ENCODE measurements at places on chromosomes 1 and 21.

DNA sequence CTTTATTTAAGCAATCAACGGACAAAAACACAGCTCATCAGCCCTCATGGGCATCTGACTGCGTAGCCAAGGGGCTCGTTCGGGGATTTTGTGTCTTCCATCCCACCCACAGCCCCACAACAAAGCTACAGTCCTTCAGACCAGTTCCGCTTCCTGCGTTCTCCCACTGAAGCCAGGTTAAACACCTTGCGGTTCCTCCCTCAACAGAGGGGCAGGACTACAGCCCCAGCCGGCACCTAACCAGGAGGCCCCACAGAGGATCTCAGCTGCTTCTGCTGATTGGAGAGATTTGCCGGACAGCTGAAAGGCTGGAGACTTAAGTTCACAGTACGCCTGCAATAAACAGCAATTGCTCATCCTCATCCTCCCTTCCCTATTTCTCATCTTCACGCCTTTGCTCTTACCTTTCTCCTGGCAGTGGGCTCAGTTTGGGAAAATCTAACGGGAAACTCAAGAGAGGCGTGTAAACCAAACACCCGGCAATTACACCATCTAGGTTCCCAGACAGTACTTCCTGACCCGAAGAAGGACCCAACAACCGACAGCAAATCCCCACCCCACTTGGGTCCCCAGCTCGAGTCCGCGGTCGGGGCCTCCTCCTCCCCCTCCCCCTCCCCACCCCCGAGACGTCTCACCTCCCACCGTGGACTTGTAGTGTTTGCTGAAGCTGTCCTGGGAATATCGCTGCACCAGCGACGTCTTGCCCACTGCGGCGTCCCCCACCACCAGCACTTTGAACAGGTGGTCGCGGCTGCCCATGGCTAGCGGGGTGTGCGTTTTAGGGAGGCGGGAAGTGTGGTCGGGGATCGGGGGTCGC, 876 bp downstream of the RAB29 start:
- no peak for DNase-seq

GRCh38 chr1:181390410-181391077, 92.8 kb upstream of the CACNA1E start:
- DNase-seq: no peak

DNA sequence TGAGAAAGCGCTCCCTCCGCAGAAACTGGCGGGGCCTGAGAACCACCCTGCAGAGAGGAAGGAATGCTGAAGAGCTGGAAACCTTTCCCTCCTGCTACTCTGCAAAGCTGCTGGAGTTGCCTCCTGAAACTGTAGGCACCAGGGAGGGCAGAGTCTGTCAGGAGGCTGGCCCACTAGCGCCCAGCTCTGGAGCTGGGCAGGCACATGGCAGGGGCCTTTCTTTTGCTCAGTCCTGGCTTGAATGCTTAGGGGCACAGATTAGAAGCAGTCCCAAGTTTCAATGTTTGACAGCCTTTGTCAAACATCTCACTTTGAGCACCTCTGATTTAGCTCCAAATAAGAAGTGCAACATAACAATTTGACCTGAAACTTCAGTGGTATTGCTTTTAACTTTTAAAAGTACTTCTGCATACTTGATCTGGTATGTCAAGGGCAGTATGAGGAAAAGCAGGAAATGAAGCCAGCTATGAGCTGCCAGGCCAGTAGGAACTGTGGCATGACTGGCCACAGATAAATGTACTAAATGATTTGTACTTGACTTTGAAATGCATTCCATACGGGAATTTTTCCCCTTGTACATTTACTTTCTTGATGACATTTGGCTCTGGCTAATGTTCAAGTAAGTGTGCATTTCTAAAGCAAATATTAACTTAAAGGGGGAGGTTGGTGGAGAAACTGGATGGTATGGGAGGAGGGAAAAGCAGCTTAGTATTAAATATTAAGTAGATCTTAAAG, 7.2 kb downstream of the C1orf116 start:
- no peak for DNase-seq

- no peak for DNase-seq
Measured at GRCh38 chr1:225468270-225469020, 40.6 kb upstream of the LBR start.

- no peak for DNase-seq
Measured at GRCh38 chr21:40118527-40118926, 251.3 kb downstream of the PCP4 start.

DNA sequence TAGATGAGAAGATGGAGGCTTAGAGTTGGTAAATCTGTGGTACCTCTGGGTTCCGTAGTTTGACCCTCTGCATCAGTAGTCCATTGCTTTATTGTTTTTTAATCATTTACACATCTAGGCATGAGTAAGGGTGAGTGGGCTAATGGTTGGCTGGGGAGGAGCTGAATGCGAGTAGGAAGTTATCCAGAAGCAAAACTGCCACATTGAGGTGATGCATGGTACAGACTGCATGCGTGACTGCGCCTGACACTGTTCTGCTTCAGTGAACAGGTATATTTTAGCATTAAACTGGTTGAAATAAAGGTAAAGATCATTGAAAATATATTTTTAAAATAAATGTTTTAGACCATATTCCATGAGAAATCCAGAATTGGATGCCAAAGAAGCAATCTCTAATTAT, 4.4 kb downstream of the DNAJC16 start:
- no peak for DNase-seq

- no peak for DNase-seq
Measured at GRCh38 chr1:174165471-174166137, 6.3 kb downstream of the RABGAP1L start.

GRCh38 chr1:245316784-245317183, 162.0 kb downstream of the KIF26B start:
- no peak for DNase-seq

- DNase-seq: no peak
Measured at GRCh38 chr1:201840490-201840889, 11.5 kb downstream of the IPO9 start.

- DNase-seq: no peak
Measured at GRCh38 chr1:62263006-62263813, 56.0 kb downstream of the KANK4 start.

DNA sequence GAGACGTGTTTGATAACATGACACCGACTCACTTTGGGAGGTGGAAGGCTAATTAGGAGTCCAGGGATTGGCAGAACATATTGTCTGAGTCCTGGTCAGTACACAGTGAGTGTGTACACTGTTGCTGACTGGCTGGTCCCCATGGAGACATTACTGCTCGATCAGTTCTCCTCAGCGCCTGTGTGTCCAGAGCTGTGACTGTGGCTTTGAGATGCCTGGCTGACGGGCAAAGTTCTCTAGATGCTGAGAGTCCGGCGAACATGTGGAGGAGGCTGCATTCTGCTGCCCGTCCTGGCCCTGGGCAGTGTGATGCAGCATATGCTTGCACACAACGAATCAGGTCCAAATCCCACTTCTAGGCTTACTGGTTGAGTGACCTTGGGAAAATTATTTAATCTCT, 280.1 kb upstream of the ST6GALNAC5 start:
- DNase-seq: no peak

DNA sequence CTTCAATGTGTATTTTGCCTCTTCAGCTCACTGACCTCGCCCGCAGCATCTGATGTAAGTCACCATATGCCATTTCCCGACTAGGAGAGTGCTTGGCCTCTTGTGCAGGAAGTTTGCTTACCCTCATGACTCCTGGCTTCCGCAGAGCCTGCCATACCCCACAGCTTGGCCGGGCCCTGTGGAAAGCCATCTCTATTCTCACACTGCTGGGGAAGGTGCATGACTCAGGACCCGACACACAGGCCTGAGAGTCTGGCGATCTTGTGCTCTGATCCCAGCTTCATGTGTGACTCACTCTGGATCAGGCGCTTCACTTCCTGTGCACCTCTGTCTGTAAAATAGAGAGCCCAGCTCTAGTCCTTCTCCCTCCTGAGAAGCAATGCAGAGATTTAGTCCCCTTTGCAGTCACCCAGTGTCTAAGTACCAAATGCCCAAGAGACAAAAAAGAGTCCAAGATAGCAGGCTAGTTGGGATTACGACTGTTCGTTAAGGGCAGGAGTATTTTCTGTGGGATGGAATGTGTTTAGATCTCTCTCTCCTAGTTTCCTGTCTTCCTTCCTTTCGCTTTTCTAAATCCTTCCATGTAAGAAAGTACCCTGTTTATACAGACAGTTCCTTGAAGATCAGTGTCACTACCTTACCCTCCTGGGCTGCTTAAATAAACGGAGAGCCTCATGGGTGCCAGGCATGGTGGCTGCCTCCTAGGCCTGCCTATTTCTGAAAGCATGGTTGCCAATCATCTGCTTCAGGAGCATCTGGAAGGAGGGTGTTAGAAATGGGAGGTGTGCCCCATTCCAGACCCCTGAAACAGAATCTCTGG, 62.8 kb upstream of the KIF26B start:
- no peak for DNase-seq

DNA sequence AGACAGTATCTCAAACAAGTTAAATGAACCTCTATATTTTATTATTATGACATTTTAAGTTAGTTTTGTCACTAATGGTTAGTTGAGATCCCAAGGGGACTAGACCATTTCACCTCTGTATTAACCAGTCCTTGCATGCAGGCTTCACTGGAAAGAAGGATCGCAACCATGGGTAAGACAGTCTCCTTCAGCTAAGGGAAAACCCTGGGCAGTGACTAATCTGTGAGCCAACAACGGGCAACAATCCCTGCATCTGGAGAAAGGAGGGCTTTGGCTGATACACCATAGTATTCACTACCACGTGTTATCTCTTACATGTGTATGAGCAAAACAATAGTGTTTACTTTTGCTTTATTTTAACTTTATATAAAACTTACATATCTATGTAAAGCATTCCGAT, 708.8 kb upstream of the CHRM3 start:
- DNase-seq: no peak

- DNase-seq: no peak
Measured at GRCh38 chr1:41700581-41700980, 216.1 kb upstream of the EDN2 start.

- DNase-seq: peak; percentile 57
Measured at GRCh38 chr21:33380483-33380998, 22.7 kb upstream of the IFNGR2 start.

DNA sequence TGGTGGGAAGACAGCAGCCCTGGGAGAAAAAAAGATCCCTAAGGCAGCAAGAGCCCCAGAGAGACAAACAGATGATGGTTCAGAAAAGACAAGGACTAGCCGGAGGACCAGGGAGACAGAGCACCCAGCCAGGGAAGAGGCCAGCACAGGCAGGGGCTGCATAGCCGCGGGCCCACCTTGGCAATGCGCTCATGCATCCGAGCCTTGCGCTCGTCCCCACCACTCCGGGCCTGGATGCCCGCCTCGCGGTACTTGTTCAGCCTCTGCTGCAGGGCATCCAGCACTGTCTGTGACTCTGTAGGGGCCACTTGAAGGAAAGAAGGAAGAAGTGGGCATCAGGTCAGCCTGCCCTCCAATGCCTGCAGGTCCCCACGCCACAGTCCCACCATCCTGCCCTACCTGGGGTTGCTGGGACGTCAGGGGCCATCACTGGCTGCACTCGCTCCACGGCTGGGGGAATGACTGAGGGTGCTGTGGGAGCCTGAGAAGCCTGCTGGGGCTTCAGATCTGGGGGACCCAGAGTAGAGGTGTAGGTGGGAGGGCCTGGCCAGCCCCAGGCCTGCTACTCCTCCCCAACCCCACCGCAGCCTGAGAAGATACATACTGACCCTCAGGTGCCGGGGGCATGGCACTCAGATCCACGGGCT, 7.0 kb downstream of the CC2D1B start:
- DNase-seq: no peak

DNA sequence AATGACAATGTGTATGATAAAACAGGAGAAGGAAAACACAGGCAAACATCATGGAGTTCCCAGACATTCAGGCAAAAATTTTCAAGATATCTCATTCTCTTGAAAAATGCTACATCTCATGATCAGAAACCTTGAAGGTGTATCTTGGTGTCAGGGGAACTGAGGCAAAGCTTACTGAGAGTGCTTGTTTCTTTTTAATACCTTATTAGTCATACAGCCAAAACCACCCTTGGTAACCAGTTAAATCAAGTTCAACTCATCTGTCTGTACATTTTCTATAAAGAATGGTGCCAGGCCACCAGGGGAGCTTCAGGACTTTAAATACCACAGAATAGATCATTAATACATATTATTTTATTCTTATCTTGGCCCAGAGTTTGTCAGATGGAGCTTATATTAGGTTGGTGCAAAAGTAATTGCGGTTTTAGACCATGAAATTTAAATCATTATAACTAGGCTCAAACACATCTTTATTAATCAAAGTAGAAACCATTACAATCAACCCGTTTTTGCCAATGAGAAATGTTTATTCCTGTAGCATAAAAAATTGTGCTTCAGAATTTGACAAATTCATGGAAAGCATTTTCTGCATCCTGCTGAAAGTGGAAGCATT, 1036.0 kb downstream of the AMY1C start:
- DNase-seq: no peak

GRCh38 chr21:31611445-31611844, 48.0 kb upstream of the SOD1 start:
- no peak for DNase-seq

Measured in activated naive CD4-positive, alpha-beta T cell (primary cell).